IPS-NIHi11 (cell line): ENCODE measurements at places on chromosomes 7 and 10.

DNA sequence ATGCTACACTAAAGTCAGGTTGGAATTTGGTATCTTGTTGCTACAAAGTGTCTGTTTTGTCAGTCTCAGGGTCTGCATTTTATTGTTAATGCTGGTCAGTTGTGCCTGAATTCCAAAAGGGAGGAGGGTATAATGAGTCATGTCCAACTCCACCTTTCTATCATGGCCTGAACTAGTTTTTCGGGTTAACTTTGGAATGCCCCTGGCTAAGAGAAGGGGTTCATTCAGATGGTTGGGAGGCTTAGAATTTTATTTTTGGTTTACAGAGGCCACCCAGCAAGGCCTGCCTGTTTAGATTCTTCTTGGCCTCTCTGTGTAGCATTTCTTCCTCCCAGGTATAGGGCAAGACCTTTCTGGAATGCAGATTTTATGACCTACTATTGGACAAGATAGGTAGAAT, 93.2 kb downstream of the SKIDA1 start:
- no peak for DNase-seq

DNA sequence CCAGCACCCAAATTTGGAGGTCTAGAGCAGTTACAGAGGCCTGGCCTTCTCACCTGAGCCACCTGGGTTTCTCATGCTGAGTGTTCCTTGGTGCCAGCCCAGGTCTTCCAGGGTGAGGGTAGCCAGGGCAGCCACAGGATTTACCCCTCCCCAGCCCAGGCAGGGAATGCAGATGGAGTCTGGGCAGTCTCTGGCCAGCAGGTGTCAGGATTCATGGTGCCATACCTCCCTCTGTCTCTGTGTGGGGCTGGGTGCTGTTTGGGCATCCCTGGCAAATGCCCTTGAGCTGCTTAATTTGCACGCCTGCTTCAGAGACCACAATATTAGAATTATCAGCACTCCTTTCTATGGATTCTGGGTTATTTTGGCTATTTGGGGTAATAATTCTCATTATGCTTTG, 246.7 kb downstream of the GFRA1 start:
- DNase-seq: peak; percentile 57

DNA sequence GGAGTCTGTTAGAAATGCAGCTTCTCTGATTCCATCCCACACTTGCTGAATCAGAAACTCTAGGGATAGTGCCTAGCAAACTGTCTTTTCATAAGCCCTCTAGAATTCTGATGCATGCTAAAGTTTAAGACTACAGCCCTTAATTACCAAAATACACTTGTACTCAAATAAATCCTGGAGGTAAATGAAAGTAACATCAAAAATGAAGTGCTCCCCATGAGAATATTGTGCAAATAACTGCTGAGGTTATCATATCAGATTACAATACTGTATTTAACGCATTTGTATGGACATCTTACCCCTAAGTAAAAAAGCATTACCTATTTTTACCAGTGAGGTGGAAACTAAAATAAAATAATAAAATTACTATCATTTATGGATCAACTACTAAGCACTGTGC, 104.7 kb downstream of the CHCHD3 start:
- DNase-seq: no peak

DNA sequence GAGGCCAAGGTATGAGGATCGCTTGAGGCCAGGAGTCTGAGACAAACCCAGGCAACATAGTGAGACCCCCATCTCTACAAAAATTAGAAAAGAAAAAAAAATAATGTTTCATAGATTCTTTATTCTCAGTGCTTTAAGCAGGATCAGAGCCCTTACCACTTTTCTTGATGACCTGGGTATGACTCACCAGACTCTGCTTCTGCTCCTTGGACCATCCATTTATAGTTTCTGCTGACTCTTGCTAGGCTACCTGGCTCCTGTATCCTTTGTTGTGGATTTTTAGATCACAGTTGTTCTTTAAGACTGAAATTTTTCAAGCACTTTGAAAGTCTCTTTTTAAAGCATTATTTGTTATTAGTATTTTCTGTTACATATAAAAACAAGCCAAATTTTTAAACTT, 411.1 kb downstream of the GFRA1 start:
- no peak for DNase-seq

DNA sequence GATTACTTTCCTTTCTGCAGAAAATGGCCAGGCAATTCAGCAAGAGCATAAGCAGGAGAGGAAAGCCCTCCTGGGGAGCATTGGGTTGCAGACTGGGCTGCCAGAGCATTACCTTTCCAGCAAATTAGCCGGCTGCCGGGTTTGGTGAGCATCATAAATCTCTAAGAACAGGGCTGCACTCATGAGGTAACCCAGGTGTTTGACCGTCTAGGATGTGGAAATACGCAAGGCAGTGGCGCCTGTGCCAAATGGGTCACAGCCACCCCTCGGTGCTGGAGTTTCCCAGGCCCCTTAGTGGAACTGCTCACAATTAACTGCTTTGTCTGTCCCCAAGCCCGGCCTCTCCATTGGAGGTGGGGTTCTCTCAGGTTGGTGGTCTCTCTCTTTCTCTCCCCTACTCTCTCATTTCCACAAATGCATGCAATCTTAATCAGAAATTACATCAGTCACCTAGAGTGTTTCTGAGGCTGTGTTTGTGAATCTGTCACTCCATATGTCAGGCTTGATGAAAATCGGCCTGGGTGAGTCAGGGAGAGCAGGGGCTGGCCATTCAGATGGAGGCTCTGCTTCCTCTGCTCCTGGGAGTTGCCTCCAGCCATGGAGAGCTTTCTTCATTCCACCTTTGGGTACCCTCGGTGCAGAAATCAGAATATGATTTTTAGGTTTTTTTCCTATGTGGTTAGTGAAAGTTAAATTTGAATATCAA, 26.7 kb downstream of the PTN start:
- no peak for DNase-seq

GRCh38 chr10:68526634-68527307, 552 bp downstream of the SLC25A16 start:
- DNase-seq: no peak
